CD4-positive, alpha-beta T cell treated with Interleukin-2 at 100 ng/mL for 4 hours (primary cell): ENCODE measurements at places on chromosomes 12 and 14.
A peak's percentile ranks its signal among the peaks of the same experiment; 100 is the strongest.

DNA sequence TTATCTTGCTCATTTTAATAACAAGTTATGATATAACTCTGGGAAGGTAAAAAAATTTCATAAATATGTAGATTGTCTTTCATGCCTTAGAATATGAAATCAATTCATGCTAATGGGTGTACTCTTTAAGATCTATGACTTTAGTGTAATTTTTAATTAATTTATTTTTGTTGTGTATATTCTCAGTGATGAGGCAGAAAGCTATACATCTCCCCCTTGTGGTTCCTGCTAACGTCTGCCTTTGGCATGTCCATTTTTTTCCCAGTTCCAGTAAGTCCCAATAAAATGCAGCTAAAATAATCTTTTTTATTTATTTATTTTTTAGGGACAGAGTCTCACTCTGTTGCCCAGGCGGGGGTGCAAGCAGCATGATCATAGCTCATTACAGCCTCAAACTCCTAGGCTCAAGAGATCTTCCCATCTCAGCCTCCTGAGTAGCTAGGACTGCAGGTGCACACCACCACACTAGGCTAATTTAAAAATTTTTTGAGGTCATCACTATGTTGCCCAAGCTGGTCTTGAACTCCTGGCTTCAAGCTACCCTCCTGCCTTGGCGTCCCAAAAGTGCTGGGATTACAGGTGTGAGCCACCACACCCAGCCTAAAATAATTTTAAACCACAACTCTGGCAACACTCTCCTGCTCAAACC lies 3.3 kb upstream of the CHURC1 start:
- DNase-seq: no peak

- DNase-seq: no peak
Observed at GRCh38 chr12:116346741-116347140, 69.2 kb upstream of the MED13L start.

DNA sequence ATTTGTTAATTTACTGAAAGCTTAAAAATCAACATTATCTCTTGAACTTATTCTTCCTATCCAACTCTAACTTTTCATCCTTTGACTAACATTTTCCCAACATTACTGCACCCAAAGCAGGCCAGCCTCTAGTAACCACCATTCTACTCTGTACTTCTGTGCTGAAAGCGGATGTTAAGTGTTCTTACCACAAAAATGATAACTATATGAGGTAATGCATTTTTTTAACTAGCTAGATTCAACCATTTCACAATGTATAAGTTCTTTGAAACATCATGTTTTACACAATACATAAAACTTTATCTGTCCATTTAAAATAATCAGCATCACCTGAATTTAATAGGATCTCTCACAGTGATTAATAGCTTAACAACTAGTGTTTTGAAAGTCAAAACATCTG lies 468.5 kb upstream of the MGAT4C start:
- no peak for DNase-seq

- DNase-seq: no peak
Observed at GRCh38 chr12:19382563-19382962, 56.7 kb upstream of the AEBP2 start.

GRCh38 chr12:59059088-59059935 lies 139.0 kb upstream of the LRIG3 start:
- no peak for DNase-seq

- no peak for DNase-seq
Observed at GRCh38 chr14:23430723-23431085, 4.8 kb downstream of the MYH7 start.

DNA sequence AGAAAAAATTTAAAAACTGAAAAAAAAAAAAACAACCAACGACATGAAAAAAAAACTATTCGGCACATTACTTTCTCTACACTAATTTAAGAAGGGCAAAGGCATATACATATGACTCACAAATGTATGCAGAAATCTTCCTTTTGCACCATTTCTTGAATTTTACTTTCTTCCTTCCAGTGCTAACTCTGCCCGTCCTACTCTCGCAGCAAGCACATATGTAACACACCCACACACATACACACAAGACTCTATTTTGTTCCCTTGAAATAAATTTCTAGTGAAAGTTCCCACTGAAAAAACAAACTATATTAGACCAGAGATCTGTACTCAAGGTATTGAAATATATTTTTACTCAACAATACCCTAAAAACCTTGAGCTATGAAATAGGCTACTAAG lies 14.6 kb downstream of the BTG1 start:
- no peak for DNase-seq

DNA sequence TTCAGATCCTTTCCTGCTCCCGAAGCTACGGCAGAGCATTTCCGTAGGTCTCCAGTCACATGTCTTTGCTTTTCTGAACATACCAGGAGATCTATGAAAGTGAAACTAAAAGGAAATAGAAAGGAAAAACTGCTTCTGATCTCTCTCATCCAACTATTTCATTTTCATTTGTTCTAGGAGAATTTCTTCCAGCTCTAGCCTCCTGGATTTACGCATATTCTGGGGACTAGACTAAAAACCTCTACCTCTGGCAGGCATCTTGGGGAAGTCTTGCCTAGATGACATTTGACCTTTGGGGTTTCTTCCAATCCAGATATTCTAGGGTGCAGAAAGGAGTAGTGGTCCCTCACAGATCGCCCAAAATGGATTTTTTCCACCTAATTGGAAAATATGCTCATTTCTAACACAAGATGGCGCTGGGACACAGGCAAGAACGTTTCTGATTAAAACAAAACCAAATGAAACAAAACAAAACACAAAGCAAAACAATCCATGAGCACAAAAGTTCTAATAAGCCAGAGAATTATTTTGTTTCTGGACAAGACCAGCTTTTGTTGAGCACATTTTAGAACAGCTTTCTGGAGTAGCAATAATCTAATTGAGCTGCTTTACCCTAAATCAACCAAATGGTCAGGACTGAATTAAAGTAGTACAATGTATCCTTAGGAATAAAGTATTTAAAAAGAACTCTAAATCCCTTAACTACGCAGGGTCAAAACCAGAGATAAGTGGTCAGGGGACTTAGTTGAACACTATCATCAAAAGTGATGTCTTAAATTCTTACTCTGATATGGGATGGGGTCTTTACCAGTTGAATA lies 12.3 kb upstream of the PARP11 start:
- DNase-seq: peak; percentile 78

GRCh38 chr12:27436029-27436428 lies 10.5 kb upstream of the SMCO2 start:
- DNase-seq: no peak

DNA sequence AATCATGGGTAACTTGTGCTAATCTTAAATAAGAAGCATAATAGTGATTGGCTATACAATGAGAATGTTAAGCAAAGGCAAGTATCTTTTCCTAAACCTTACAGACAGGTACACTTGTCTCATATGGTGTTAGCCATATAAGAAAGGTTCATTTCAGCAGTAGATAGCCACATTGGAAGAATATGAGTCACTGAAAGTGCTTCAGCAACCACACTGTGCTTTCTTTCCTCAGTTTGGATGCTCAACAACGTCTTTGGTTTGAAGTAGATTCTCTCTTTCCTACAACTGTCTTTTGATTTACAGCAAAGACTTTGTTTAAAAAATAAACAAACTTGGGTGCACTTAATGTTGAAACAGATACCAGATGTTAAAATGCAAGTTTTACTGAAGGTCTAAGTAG lies 8.9 kb downstream of the DDHD1 start:
- DNase-seq: no peak

- no peak for DNase-seq
Observed at GRCh38 chr12:104718304-104718929, 239.7 kb downstream of the SLC41A2 start.

DNA sequence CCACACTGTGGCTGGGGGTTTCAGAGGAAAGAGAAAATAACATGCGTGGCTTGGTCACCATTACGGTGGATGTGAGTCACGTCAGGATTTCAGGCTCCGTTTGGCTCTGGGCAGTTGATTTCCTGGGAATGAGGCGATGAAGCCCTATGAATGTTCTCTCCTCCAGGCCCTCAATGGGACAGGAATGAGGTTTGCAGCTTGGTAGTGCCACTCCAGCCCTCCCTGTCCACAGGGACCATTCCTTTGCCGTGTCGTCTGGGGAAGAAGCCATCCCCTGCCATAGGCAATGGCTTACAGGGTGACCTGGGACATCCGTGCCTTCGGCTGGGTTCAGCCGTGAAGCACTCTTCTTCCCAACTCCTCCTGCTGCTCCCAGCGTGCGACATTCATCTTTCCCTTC lies 95.0 kb downstream of the FBXL14 start:
- no peak for DNase-seq

DNA sequence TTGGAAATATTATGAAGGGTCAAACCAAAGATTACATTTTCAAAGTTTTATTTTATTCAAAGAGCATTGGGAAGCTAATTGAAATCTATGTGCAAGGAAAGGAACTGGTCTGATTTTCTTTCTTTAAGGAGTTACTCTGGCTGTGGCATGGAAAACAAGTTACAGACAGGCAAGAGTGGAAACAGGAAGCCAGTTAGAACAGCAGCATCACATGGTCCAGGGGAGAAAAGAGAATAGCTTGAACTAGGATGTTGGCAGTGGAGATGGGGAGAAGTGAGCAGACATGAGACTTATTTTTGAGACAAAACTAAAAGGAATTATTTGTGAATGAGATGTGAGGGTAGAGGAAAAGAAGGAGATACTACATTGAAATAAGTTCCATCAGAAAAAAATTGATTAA lies 3.4 kb downstream of the OR11G2 start:
- DNase-seq: no peak

DNA sequence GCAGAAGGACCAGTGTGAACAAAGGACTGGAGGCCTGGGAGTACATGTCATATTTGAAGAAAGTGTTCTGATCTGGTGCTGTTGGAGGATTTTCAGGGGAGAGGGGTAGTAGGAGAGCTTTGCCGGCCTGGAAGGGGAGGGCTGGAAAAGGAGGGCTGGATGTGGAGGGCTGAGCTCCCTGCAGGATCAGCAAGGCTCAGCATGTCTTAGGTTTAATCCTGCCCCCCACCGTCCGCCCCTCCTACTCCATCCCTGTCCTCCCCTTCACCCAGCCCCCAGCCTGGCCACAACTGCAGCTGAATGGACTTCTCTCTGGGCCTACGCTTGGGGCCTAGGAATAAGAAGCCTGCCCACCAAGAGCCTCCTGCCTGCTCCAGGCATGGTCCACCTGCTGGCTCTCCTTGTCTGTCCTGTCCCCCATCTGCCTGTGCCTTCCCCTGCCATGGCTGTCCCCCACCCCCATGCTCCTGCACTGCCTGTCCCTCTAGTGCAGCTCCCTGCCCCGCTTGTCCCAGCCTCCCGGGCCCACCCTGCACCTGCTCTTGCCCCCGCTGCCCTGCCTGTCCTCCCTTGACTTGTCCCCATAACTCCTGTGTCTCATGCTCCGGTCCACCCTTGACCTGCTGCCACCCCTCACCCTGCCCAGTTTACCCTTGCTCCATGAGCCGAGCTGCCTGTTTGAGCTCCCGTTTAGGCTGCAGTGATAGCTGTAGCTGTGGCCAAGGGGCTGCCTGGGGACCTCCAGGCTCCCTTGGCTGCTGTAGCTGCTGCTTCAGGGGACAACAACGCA lies 9.8 kb upstream of the RARG start:
- no peak for DNase-seq

DNA sequence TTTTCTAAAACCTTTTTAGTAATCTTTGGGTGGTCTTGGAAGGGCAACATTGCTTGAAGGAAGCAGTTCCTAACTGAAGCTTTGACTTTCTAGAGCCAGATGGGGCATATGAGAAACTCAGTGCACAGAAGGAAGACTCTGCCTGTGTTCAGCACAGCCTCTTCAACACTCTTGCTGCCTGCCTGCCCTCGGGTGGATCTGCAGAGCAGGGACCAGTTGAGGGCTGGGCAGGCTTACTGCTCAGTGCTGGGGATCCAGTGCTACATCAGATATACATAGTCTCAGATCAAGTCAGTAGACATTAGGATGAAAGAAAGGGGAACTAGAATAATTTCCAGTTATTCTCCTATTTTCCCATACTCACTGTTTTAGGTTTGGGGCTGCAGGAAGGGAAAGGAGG lies 29.5 kb upstream of the TMX1 start:
- no peak for DNase-seq

DNA sequence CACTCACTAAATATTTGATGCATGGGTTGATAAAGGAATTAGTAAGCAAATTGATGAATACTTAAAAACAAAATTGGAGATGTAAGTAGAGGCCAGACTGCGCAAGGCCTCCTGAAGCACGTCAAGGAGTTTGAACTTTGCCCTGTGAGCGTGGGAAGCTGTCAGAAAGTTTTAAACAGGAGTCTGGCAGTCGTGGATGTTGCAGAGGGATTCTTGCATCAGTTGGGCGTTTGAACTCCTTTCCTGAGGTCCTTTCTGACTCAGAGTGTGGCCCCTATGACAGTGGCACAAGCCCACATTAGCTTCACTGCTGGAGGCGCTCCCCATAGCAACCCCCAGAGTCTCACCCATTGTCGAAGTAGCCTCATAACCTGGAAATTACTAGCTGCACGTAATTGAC lies 17.9 kb upstream of the IL22 start:
- DNase-seq: no peak

- no peak for DNase-seq
Observed at GRCh38 chr14:101856536-101856935, 95.0 kb downstream of the PPP2R5C start.

DNA sequence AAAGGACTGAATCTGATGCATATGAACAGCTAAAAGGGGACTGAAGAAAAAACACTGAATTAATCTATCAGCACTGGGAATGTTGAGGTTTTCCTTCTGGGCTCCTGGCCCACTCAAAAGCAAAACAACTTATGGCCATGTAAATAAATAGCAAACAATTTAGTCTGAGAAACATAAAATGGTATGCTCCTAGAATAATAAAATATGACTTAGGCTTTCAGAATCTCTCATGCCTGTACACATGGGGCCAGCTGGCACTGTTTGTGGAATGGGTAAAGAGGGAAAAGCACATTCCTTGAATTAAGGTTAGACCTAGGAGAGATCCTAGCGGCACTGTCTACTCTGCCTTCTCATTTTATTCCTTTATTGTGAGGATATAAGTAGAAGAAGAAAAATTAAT lies 6.2 kb downstream of the KLHDC2 start:
- no peak for DNase-seq

GRCh38 chr14:100199240-100199860 lies 39.6 kb upstream of the YY1 start:
- DNase-seq: no peak

DNA sequence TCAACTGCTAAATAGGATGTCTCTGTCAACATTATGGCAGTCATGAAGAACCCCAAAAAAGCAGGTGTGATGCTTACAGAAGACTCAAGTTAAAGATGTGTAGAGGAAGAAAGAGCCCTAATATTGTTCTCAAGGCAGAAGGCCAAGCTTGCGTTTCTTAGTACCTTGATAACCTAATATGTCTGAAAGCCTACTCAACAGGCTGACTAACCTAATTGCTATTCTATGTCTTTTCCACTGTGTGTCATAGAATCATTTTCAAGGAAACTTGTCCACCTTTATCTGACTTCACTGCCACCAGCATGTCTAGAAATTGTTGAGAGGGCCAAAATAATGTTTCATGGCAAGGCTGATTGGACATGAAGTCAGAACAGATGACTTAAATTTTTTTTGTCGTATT lies 373.2 kb downstream of the BTG1 start:
- no peak for DNase-seq
